Mesenteric fat pad (tissue), 1 donor: ENCODE measurements at places on chromosomes 4 and X.
A peak's percentile ranks its signal among the peaks of the same experiment; 100 is the strongest.

DNA sequence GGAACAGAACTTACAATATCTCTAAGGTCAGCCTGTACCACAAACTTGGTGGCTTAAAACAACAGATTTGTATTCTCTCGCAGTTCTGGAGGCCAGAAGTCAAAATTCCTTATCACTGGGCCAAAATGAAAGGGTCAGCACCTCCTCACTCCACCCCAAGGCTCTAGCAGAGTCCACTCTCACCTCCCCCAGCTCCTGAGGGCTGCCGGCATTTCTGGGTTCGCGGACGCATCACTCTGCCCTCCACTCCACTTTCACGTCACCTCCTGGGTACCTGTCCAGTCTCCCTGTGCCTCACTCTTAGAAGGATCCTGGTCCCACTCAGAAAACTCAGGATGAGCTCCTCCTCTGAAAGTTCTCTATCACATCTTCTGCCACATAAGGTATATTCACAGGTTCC is 34.6 kb downstream of the JAKMIP1 start:
- no peak for DNase-seq

GRCh38 chrX:111465669-111466068 is 45.8 kb upstream of the SERTM2 start:
- DNase-seq = no peak

- no peak for DNase-seq
These were observed 90.8 kb downstream of the GATB start for GRCh38 chr4:151669990-151670389.

DNA sequence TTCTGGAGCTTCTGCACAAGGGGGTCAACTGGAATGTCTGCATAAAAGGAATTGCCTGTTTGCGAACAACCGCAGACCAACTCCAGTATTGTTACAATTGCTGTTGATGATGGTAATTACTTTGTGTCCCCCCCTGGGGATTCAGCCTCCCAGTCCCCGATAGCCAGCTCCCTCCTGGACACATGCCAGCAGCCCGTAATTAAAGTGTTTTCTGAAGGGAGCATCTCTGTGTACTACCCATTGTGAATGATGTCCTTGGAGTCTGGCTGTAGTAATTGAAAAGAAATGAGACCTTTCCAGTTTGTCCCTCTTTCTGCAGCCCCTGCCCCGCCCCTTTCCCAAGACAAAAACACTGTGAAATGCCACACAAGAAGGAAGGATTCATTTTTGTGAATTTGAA is 377.1 kb upstream of the LCORL start:
- no peak for DNase-seq

- no peak for DNase-seq
These were observed 552 bp downstream of the IKBKG start for GRCh38 chrX:154548028-154548316.

GRCh38 chr4:148151806-148152205 is 290.4 kb downstream of the NR3C2 start:
- DNase-seq = no peak

GRCh38 chr4:76061982-76062381 is 12.5 kb upstream of the ART3 start:
- DNase-seq = no peak

GRCh38 chrX:68719181-68719903 is 71.9 kb downstream of the STARD8 start:
- DNase-seq = peak; percentile 85

- no peak for DNase-seq
These were observed 262.5 kb upstream of the PCDH18 start for GRCh38 chr4:137794764-137795254.

DNA sequence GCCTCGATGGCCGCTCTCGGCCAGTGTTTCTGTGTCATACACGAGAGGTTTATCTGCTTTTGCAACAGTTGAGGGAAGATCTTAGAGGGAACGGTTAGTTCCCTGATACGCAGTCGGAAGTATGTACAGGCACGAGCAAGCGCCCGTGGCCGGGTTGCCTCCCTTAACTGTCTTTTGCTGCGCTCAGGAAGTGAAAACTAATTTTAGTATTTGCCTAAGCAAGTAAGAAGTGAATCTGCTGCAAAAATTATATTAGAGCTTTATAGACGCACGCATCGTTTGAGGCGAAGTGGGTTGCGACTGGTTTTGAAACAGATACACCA is 695 bp downstream of the MTM1 start:
- no peak for DNase-seq

DNA sequence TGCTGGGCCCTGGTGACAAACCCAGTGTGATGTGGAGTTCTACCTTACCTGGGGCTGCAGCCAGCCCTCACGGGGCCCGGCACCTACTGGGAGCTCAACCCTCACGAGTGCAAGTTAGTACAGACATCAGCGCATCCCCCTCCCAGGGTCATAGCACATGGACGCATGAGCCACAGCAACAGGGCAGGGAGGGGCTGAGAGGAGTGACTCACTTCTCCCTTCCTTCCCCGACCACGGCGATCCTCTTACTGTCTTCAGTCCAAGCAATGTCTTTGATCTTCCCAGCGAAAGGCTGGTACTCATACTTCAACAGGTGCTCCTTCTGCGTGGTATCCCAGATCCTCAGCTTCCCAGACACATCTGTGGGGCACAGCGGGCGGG is 17.8 kb downstream of the WDR1 start:
- DNase-seq = no peak

GRCh38 chr4:114205261-114205660 is 225.8 kb upstream of the ARSJ start:
- no peak for DNase-seq

GRCh38 chr4:74772106-74772505 is 22.2 kb downstream of the BTC start:
- DNase-seq = no peak

GRCh38 chr4:33013282-33013681 is 2293.1 kb downstream of the PCDH7 start:
- DNase-seq = no peak

GRCh38 chr4:6175426-6175825 is 24.9 kb downstream of the JAKMIP1 start:
- no peak for DNase-seq

GRCh38 chr4:108730579-108730978 is 32.3 kb downstream of the ETNPPL start:
- DNase-seq = no peak

GRCh38 chr4:85725721-85726170 is 250.8 kb downstream of the ARHGAP24 start:
- no peak for DNase-seq

GRCh38 chrX:56758456-56758855 is 29.4 kb downstream of the NBDY start:
- no peak for DNase-seq
